ENCODE measurements at places on chromosomes 16 and 17.

GRCh38 chr17:76240461-76241203 is at the start of gene RNF157:
Gene RNF157, minus strand, starts transcription at chr17:76240493. Its CDS starts 253 bp downstream, at chr17:76240240.
- DNase-seq: no peak

GRCh38 chr17:68356520-68356919 is 65.2 kb downstream of the ARSG start:
- no peak for DNase-seq

DNA sequence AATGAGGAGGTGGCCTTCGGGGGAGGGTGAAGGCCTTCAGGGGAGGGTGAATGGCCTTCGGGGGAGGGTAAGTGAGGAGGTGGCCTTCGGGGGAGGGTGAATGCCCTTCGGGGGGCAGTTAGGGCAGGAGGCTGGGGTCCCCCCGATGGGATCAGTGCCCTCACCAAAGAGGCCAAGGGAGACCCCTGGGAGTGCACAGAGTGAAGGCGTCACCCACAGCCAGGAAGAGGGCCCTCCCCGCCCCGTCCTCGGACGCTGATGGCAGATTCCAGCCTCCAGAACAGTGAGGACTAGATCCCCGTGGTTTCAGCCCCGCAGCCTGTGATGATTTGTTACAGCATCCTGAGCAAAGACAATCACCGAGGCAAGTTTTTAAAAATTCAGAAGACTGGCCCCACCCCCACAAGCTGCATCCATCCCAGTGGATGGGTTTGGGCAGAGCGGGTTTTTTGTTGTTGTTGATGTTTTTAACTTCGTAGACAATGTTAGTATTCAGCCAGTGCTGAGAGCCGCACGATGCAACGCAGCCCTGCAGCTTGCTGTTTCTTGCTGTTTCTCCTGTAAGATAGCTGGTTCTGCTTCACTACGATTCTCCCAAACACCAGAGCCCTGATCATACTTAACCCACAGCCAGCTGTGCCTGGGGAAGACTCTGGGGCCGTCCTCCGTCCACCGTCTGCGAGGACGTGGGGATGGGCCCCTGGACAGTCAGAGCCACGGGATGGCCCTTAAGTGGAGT is 40.7 kb upstream of the CBFA2T3 start:
- no peak for DNase-seq

- DNase-seq: no peak
These were observed at the start of gene CCDC102A for GRCh38 chr16:57536306-57537193. Gene CCDC102A, minus strand, starts transcription at chr16:57536571. Its CDS starts 7,394 bp downstream, at chr16:57529177.

DNA sequence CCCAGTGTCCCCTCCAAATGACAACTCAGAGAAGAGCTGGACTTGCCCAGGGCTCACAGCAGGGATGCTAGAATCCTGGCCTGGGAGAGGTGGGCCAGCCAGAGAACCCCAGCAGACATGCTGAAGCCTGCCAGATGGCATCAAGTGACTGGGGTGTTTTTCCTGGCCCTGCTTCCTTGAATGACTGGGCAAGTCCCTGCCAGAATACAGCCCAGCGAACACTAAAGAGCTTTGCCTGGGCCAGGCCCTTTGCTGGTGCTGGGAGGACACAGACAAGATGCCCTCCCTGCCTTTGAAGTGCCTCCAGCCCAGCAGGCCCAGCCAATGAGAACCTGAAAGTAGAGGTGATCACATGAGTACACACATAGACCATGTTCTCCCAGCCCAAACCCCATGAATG is 11.5 kb downstream of the ZNF319 start:
- DNase-seq: peak; percentile 19

DNA sequence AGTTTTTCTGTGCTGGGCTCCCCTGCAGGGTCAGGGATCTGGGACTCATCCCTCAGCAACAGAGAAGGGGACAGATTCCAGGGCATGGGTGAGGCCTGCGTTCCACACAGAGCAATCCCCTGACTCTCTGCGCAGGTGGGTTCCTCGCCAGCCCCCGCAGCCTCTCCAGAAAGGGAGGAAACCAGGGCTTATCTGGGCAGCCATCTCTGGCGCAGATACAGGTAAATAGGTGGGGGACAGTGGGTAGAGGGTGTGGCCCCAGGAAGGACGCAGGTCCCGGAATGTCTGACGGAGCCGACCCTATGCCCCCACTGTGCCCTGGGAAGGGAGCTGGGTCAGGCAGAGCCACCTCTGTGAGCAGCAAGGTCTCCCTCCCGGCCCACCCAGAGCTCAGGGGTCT is 23.2 kb downstream of the PIEZO1 start:
- DNase-seq: no peak

DNA sequence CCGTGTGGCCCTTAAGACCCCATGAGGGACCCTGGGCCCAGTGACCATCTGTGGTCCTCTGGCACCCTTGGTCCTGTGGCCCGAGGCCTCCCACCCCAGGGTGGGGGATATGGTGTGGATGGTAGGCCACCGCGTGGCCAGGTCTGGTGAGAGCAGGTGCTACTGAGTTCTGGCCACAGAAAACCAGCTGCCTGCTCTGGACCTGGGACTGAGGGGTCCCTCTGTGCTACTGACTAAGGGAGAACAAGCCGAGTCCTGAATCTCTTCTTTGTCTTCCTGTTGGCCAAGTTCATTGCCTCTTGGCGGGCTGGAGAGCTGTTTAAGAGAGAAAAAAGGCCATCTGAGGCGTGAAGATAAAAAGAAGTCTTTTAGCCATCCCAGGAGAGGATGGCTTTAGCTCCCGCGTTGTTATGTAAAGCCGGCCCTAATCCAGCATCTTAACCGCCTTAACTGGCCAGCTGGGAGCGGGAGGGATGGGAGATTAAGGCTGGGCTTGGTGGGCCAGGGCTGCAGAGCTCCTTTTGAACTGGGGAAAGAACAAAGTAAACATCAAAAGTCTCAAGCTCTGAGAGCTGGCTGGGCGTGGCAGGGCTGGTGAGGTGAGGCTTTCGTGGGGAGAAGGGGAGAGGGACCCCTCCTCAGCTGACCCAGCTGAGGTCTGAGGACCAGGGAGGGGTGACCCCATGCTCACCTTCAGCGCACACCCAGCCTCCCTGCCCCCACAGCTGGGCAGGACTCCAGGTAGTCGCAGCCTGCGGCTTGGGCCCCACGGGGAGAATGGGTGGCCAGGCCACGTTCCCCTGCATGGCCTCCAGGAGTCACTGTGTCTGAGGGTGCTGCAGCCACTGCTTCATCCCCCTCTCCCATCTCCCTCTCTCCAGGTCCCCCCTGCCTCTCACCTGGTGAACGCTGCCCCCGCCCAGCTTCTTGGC is 62.4 kb downstream of the NKD1 start:
- DNase-seq: peak; percentile 68

DNA sequence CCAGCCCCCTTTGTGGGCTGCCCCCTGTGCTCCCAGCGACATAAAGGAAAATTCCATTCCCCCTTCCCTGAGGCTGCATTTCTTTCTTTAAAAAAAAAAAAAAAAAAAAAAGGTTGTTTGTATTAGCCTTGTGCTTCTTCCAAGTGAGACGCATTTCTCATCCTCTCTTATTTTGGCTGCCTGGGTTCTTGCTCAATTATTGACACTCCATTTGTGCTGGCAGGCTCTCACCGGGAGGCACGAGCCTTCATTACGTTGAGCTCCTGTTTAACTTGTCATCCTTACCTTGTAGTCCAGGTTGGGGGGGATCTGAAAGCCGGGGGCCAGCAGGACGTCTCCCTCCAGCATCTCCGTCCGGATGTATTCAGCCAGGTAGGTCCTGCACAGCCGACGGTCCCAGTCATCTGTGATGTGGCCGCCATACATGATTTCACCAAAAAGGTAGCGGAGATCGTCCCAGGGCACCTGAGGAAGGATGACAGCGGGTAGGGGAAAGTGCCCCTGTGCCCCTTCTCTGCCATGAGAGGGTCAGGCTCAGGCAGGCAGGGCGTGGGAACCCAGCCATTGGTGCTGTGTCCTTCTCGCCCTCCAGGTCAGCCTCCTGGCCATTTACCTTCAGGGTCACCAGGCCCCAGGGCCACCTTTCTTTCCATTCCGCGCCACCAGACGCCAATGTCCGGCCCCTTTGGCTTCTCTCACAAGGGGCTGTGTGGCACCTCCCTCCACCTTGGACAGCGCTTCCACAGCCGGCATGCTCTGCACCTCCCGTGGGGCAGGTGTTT is 50.6 kb downstream of the PGS1 start:
- no peak for DNase-seq

DNA sequence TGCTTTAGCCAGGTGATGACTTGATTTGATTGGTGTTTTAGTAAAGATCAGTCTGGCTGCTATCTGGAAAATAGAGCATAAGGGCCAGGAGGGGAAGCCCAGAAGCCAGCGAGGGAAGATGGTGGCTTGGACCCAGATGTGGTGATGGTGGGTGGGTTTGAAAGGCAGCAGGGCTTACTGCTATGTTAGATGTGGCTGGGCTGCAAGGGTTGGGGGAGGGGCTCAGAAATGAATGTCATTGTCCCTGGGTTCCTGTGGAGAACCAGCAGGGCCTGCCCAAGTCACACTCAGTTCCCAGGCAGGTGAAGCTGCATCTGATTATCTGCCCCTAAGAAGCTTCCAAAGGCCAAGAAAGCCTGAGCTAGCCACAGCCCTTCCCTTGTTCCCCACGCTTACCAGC is 71.7 kb upstream of the BRD7 start:
- no peak for DNase-seq

- DNase-seq: no peak
These were observed 160.6 kb downstream of the CPPED1 start for GRCh38 chr16:12643034-12643455.

DNA sequence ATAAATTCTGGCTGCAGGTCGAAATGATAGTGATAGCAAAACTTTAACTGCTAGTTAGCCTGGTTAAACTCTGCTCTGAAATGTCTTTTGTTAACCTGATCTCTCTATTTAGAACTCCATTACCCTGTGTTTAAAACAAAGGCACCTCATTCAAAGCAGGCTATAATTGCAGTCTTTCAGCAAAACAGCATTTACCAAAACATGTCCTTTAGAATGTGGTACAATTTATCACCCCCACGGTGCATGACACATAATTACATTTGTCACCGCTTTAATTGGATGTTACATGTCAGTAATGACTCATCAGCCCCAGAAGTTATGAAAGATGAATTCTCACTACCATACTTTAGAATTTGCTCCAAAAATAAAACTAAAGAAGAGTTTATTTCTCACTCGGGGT is 295.4 kb downstream of the TOX3 start:
- DNase-seq: no peak

DNA sequence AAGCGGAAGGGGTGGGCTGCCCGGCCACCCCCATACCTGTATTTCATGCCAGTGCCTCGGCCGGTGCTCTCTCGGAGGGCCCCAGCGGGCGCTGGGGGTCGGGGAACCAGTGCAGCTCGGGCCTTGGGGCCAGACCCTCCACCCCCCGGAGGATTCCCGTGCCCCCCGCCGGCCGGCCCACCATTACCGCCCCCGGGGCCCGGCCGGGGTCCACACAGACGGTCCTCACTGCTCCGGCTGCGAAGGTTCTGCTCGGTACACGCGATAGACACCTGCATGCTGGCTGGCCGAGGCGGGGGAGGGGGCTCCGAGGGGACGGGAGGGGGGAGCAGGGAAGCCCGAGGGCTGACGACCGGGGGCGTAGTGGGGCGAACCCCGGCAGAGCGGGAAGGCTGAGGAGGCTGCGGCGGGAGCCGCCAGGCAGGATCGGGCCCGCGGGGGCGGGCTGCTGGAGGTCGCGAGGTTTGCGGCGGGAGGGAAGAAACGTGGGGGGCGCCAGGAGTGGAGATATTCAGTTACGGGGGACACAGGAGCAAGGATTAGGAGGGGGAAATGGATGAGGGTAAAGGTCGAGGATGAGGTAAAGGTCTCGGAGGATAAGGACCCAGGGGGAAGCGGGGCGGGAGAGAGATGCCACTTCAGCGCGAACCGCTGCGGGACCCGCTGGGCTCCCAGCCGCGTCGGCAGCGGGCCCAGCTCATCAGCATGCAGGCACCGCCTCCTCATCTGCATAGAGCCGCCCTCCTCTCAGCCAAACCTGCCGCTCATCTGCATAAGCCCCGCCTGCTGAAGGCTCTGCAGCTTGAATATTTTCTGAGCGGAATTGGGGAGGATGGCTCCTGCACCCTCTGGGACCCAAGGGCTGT is at the start of gene KCNAB3:
KCNAB3 (minus strand) TSS at position 699 of the 866 bp plus-strand sequence; CDS start at position 278, 421 bp downstream.
- no peak for DNase-seq

DNA sequence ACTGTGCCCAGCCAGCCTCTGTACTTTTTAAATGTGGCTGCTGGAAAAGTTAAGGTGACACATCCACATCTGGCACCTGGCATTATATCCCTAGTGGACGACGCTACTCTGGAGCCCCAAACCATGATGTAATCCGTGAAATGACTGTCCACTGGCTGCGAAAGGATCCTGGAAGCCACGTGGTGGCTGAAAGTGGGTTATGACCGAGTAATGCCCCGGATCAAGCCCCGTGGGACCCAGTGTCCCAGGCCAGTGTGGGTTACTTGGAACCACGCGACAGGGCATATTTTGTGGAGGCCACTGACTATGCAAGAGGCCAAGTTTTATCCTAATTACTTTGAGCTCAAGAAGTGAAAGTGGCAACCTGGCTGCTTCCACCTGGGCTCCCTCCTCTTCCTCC is 79.6 kb downstream of the PGS1 start:
- DNase-seq: no peak

DNA sequence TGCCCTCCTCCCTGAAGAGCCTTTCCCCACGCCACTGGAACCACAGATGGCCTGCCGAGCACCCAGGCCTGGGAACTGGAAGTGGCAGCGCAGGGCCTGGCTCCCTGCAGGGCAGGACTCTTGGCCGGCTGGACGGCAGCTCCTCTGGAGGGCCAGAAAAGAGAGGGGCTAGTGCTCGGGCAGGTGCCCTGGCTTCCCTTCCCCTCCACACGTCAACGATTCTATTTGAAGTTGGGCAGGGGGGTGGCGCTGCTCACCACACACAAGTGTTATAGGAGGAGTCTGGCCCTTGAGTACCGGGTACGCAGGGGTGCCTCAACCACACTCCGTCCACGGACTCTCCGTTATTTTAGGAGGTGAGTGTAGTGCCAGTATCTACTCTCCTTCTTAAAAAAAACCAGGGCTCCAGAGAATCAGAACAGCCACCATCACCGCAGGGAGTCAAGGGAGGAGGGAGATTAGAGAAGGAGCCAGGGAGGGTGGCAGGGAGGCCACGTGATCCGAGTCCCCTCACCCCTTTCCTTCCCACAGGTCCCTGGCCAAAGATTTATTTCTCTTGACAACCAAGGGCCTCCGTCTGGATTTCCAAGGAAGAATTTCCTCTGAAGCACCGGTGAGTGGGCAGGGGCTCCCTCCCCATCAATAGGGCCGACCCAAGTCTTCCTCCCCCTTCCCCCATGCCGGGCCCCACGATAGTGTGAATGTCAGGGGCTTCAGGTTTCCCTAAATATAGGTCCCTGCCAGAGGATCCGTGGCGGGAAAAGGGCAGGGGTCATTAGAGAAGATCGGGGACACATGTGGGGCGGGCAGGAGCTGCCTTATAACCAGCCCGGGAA is 1.4 kb upstream of the ALDOA start:
- DNase-seq: peak; percentile 63

- DNase-seq: no peak
These were observed 31.8 kb upstream of the DYNLL2 start for GRCh38 chr17:58051468-58051867.

DNA sequence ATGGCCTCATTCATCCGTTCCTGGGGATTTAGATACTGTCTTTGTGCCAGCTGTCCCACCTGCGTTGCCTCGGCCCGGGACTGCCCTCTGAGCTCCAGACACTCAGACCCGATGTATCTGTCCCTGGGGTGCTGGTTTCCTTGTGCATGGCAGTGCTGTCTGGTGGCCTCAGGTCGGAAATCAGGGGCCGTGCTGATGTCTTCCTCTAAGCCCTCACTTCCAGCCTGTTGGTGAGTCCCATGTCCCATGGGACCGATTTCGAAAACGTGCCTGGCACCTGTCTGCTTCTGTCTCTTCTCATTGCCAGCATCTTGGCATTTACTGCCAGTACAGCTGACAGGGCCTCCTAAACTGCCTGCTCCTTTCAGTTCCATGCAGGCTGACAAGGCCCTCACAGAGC is 22.1 kb downstream of the NT5M start:
- DNase-seq: no peak
